ENCODE measurements at places on chromosomes 7 and 10.

DNA sequence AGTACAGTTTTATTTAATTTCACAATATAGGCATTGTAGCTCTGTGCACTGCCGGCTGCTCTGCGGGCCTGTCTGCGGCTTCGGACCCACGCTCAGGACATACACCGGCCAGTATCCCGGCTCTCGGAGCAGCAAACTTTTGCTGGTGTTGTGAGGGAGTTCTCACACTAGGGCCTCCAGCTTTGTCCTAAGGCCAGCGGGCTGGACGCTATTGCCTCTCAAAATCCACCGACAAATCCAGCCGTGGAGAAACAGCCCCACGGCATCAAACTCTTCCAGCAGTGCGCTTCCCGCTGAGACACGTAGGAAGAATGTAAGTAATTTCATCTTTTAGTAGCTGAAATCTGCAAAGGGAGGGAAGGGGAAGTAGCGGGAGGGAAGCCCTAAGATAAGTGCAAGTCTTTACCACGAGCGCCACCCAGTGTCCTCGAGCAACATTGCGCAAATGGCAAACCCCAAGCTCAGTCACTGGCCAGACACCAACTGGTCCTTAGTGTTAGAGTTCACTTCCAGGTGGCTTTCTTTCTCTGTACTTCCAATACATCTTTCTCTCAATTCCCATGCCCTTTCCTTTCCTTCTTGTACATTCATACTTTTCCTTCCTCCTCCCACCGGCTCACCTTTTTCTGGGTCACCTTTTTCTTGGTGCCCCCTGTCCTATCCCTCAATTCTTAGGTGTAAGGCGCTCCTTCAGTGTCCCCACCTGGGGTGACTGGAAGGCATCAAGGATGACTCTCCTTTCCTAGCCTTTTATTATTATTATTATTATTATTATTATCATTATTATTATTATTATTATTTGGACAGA lies 3.0 kb upstream of the DLX5 start:
- peak; percentile 36 for DNase-seq

DNA sequence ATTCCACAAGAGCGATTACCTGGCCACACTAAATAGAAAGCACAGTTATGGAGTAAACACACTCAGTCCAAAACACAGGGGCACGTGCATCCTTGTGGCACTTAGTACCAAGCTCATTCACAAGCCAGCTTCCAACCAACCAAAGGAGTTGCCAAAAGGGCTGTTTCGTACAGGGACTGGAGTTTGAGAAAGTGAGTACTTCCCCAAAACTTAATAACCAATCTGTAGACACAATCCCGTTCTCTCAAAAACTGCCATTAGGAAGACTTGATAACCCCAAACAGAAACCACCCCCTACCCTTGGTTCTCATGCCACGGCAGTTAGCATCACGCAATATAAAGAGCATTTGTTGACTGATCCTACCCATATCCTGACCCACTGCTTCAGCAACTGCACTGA lies 166.2 kb upstream of the ASAH2 start:
- no peak for DNase-seq

- no peak for DNase-seq
Measured at GRCh38 chr7:70568674-70569334, 563.1 kb upstream of the GALNT17 start.

- DNase-seq, result no peak
Measured at GRCh38 chr7:35530124-35531109, 164.5 kb downstream of the HERPUD2 start.

GRCh38 chr10:84314275-84314674 lies 14.1 kb upstream of the CCSER2 start:
- DNase-seq, result no peak

DNA sequence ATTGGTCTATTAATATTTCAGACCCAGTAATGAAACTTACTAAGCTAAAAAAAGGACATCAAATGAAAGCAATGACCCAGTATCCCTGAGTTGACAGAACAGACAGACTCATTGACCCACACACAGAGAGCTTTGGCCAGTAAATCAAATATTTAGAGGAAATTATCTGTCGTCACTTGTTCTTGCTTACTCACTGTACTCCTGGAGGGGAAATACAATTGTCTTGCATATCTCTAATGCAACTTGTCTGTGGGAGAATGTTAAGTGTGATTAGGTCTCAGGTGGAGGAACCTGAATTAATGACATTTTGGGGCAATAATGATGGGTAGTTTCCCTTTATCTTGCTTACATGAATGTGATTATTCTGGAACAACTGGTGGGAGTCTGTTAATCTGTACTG lies 80.4 kb downstream of the CUBN start:
- no peak for DNase-seq

GRCh38 chr10:47164126-47164799 lies 135.7 kb upstream of the GDF10 start:
- DNase-seq, result peak; percentile 60

DNA sequence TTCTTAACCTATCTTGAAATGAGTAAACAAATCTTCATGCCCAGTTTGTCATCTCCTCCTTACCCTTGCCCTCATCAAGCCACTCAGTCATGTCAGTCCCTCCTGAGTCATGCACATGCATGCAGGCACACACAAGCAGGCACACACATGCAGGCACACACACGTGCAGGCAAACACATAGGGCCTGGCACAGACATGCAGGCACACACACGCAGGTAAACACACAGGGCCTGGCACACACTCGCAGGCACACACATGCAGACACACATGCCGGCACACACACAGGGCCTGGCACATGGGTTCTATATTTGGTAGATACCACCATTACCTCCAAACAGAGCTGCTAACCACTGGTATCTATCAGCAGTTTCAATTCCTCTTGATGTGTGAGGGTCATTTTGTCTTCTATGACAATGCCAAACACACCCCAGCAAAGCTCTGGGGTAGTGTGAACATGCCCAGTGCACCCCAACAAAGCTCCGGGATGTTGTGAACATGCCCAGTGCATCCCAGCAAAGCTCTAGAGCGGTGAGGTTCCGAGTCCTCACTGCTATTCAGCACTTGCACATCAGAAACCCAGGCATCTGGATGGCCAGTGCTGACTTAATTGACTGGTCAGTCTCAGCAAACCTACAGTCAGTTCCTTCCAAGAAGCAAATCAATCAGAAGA lies 563.8 kb downstream of the PTPRN2 start:
- DNase-seq, result no peak

DNA sequence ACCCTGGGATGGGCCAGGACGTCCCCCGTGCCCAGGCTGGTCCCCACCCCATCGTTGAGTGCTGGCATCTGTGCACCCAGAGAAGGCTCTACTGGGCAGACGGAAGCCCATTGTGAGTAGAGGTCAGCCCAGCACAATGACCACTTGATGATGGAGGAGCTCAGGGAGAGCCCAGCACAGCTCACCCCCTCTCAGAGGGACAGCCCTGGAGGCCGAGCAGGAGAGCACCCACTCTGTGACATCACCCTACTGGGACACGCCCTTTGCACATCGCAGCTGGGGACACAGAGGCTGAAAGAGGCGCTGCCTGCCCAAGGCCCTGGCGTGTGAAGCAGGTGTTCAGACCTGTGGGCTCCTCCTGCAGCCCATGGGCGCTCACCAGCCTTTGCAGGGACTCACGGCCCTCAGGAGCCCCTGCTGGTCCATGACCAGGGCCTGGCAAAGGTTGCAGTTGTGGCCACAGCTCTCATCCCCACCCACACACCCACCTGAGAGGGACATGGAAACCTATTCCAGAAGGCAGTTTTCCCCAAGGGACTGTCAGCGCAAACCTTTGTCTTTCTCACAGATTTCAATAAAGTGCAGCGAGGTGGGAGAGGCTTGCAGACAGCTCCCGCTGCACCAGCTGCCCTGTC lies 67.2 kb upstream of the PPP2R2D start:
- no peak for DNase-seq

GRCh38 chr7:47574482-47575329 lies 7.2 kb downstream of the TNS3 start:
- no peak for DNase-seq

GRCh38 chr10:100995181-100995580 lies 4.4 kb upstream of the LZTS2 start:
- no peak for DNase-seq

DNA sequence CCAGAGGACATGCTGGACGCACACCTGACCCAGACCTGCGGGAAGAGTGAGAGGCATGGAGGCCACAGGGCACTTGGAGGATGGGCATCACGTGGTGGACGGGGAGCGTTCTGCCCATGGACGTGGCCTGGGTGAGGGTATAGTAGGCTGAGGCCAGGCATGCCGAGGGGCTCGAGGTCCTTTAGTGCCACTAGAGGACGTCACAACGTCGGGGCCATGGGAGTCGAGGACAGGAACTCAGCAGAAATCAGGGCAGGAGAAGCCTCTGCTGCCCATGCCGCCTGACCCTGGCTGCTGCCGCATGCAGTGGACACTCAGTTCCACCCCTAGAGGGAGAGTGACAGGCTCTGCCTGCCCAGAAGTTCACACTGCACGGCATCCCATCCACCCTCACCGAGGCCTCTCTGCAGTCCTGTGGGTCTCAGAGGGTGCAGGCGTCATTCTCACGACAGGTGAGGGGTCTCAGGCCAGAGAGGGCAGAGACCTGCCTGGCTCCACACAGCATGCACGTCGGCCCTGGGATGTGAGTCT lies 198.7 kb downstream of the ADARB2 start:
- DNase-seq, result no peak

- DNase-seq, result no peak
Measured at GRCh38 chr10:24616536-24616935, 107.2 kb downstream of the ARHGAP21 start.

GRCh38 chr10:121033366-121033765 lies 182.2 kb downstream of the WDR11 start:
- no peak for DNase-seq

GRCh38 chr7:158013085-158013668 lies 574.4 kb downstream of the PTPRN2 start:
- no peak for DNase-seq

- peak; percentile 87 for DNase-seq
Measured at GRCh38 chr7:50962962-50963374, 180.3 kb upstream of the GRB10 start.

- no peak for DNase-seq
Measured at GRCh38 chr10:107899075-107899474, 734.6 kb upstream of the SORCS1 start.

GRCh38 chr7:135978624-135979023 lies 1.5 kb upstream of the MTPN start:
- DNase-seq, result no peak

DNA sequence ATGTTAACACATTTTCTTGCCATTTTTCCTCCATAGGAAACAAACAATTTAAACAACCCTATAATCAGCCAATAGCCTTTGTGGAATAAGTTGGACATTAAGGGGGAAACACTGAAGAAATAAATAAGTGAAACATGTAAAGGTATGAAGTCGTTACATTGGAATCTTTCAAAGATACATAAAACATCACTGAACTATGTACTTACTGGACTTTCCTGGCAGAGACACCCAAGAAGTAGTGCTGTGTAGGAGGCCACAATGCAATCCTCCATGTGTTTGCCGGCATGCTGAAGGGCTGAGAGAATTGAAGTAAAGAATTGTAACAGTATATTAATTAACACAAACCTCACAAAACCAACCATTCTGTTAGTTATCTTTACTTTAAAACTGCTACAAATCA lies 76.5 kb upstream of the GRID1 start:
- DNase-seq, result no peak

DNA sequence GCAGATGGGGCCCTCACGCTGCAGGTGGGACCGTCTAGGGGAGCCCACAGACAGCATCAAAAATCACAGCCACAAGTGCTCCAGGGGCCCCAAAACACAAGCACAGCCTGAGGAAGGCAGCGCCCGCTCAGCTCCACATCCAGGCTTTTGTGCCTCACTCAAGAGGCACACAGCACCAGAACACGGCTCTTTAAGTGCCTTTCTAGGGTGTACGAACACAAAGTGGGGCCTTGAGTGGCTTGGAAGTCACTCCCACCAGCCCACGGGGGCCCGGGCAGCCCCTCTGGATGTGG lies 65.2 kb downstream of the DIP2C start:
- DNase-seq, result no peak

DNA sequence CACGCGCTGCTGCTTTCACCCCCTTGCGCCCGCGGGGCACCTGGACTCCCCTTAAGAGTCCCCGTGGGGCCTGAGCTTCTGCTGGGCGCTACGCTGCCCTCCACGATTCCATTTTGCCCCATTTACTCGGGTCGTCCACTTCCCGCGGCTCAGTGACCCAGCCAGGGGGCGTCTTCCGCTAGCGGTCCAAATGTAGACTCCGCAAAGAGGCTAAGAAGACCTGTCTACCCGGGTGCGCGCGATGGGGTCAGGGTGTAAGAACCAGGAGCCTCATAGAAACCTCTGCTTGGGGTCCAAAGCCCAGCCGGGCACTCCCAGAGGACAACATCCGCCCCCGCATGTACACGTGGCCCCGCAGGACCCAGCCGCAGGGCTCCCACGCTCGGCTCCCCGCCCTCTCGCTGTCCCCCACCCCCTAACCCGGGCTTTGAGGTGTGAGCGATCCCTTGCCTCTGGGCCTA lies 5.2 kb upstream of the HMX2 start:
- no peak for DNase-seq

All from smooth muscle cell of the brain vasculature (primary cell).